Immature natural killer cell (primary cell): ENCODE measurements at places on chromosomes 7 and 10.

- peaks cover 4% of the 10 kb centered on the region for H3K36me3 ChIP-seq
- H3K27ac ChIP-seq, result no peak overlapping the region
- no peak for DNase-seq
- H3K4me3 ChIP-seq, result peak overlapping the region; percentile 40
These were observed 6.4 kb upstream of the TNRC18 start for GRCh38 chr7:5429857-5430611.

- no peak overlapping the region for H3K27ac ChIP-seq
- H3K4me3 ChIP-seq, result no peak overlapping the region
- H3K4me1 ChIP-seq, result no peaks in the 10 kb centered on the region
- DNase-seq, result no peak
- peaks cover 6% of the 10 kb centered on the region for H3K27me3 ChIP-seq
- no peaks in the 10 kb centered on the region for H3K36me3 ChIP-seq
These were observed 74.4 kb downstream of the C10orf105 start for GRCh38 chr10:71645185-71645584.

GRCh38 chr7:41573862-41574261 is 129.0 kb downstream of the INHBA start:
- H3K4me3 ChIP-seq, result no peak overlapping the region
- H3K27ac ChIP-seq, result no peak overlapping the region
- H3K36me3 ChIP-seq, result no peaks in the 10 kb centered on the region
- no peak for DNase-seq
- H3K4me1 ChIP-seq, result no peaks in the 10 kb centered on the region

DNA sequence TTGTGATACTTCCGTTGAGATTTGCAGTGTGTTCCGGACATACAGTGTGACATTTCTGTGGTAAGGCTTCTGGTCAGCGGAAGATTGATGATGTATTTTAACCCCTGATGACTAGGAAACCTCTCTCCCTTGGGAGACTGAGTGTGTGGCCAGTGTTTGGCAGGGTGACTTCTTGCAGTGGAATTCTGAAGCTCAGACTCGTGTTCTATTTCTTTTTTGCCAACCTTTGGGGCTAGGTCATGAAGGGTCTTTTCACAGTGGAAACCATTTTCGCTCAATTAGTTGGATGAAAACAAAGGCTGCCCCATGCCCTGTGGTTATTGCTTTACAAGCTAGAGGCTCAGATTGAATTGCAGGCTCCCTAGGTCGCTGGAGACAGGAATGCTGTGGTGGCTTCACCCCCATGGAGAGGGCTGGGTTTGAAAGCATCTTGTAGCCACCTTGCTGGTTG is 288.9 kb downstream of the BBS9 start:
- no peaks in the 10 kb centered on the region for H3K36me3 ChIP-seq
- H3K4me3 ChIP-seq, result no peak overlapping the region
- no peaks in the 10 kb centered on the region for H3K4me1 ChIP-seq
- H3K27me3 ChIP-seq, result no peaks in the 10 kb centered on the region

GRCh38 chr10:34150103-34150502 is 665.0 kb downstream of the PARD3 start:
- H3K4me3 ChIP-seq, result no peak overlapping the region
- peaks cover 5% of the 10 kb centered on the region for H3K27me3 ChIP-seq
- H3K27ac ChIP-seq, result no peak overlapping the region
- H3K4me1 ChIP-seq, result no peaks in the 10 kb centered on the region
- no peak for DNase-seq

- H3K4me1 ChIP-seq, result no peaks in the 10 kb centered on the region
- no peaks in the 10 kb centered on the region for H3K36me3 ChIP-seq
- peaks cover 3% of the 10 kb centered on the region for H3K27me3 ChIP-seq
- H3K27ac ChIP-seq, result no peak overlapping the region
- no peak for DNase-seq
These were observed 919 bp downstream of the PLA2G12B start for GRCh38 chr10:72953687-72954086.
